KBM-7 (cell line): ENCODE measurements at places on chromosomes 5 and 9.

GRCh38 chr5:97355775-97356174, 172.7 kb upstream of the RIOK2 start:
- no peak for DNase-seq

DNA sequence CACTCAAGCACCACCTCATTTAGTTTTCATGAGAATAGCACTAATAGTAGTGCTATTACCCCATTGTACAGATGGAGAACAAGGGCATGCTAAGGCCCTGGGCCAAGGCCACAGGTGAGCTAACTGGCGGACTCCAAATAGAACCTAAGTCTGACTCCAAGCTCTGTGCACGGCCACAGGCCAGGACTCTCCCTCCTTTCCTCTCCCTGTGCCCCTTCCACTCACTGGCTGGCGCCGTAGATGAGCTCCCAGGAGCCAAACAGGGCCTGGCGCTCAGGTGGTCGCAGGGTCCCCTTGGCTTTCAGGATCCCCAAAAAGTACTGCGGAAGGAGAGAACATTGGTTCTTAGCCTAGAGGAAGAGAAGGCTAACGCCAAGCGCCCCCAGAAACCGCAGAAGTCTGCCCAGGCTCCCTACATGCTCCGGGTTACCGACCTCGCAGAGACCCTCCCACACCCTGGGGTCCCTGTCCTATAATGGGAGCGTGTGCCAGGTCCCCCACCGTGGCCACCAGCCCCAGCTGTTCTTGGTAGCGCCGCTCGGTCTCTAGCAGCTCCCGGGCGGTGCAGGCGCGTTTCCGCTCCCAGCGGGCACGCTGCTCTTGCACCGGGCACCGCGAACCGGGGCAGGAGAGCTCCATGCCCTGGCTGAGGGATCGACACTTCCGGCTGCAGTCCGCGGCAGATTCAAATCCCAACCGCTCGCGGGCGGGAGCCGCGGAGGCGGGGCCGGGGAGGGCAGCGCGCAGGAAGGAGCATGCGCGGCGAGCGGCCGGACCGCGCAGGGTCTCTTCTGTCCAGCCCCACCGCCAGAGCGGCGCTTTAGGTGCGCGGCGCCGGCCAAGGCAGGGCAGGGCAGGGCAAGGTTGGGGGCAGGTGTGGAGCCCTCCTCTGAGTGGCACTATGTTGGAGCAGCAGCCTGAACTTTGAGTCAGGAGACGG, at the start of gene ARHGEF39:
Gene ARHGEF39, minus strand, starts transcription at position 665 of the 940 bp plus-strand sequence. Its CDS starts 26 bp downstream, at position 639.
- DNase-seq = peak; percentile 88

DNA sequence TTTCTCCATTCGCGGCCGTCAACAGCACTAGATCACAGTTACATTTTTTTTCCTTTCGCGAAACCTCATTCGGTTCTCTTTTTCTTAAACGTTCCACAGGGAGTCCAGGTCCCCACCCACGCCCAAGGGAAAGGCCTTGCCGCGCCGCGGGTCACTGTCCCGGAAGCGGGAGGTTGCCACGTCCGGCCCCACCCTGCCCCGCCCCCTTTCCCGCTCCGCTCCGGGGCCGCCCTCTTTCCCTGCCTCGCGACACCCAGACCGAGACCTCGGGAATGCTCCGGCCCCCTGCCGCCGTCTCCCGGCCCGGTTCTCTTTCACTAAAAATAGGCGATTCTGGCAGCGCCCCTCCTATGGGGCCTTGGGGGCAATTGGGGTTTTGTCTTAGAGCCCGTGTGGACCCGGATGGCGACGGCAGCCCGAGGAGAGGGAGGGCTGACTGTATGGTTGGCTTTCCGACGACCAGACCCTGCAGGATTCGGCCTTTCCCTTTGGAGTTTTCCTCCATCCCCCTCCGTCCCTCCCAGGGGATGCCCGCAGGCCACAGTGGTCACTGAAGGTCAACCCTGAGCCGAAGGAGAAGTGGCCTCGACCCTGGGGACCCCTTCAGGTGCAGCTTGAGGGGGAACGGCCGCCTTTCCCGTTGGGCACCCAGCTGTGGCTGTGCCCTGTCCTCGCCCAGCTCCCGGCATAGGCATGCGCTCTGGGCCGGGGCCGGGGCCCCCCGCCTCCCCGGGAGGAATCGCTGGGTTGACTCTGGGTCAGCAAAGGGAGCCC, 2.8 kb upstream of the RACK1 start:
- peak; percentile 82 for DNase-seq

DNA sequence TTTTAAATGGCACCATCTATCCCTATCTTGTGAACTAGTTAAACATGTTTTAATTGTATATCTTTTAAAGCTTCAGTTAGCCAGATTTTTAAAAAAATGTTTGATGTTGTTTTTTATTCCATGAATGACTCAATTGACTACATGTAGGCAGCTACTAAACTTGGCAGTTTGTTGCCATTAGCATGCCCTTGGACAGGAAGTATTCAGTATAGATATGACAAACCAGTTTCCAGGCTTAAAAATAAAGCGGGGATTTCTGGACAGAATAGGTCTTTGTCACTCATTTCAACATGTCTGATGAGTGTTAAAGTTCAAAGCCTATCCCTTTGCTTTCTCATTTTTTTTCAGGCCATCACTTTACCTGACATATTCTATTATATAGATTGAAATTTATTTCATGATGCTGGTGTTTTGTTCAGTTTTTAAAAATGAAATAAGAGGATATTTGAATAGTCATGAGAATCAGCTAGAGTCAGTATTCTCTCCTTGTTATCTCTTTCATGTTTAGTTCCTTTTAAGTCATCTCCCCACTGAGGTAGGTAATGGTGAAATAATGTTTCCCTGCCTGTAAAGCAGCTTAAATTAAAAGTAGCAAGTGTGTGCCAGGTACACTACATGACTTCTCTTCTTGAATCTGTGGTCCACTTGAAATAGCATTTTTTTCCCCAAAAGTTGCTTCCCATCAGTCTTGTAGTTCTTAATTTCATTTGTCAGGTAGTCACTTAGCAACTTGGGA, 11.9 kb downstream of the TNFAIP8 start:
- DNase-seq = no peak

- DNase-seq = no peak
Measured at GRCh38 chr9:84450029-84450428, 109.5 kb upstream of the SLC28A3 start.

DNA sequence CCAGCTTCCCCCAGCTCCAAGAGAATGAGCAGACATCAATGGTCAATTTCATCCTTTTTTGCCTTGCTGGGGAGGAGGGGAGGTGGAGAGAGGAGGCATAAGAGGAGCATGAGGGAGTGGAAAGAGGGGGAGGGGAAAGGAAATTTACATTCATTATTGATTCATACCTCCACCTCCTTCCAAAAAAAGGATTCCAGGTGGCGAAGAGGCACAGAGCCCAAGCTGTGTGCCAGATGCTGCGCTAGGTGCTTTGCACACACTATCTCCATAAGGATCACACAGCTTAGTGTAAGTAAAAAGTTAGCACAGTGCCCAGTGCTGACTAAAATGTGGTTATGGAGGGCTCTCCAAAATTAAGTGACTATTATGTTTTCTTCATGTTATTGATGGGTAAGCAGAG, 11.0 kb downstream of the ASTN2 start:
- no peak for DNase-seq

GRCh38 chr9:109817846-109818472, 38.0 kb downstream of the PALM2AKAP2 start:
- peak; percentile 69 for DNase-seq

GRCh38 chr5:138969323-138970002, 94.3 kb upstream of the LRRTM2 start:
- DNase-seq = no peak

DNA sequence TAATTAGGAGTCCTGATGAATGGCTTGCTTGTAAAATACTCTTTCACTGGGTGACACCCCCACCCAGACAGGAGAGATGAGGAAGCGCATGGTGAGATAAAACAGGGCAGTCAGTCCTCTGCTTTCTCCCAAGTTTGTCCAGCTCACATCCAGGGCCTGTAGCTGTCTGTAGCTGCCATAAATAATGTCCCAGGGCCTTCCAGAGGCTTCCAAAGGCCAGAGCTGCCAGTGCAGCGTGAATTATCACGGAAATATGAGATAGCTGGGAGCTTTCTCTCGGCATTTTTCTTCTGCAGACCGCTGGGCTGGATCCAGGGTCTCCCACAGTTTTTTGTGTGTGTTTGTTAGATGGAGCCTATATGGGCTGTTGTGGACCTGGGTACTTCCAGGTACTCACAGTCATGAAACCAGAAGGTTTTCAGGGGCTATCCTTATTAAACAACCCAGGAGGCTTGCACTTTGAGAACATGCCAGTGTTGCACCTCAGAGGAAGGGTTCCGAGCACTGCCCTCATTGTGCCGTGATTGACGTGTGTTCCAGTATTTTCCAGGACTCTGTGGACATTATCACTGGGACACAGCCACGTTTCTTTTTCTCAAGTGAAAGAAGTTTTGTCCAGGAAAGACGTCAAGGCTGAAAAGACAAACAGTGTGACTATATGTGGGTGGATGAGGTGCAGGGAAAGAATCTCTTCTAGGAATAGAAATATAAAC, 117.5 kb downstream of the FGF1 start:
- no peak for DNase-seq

DNA sequence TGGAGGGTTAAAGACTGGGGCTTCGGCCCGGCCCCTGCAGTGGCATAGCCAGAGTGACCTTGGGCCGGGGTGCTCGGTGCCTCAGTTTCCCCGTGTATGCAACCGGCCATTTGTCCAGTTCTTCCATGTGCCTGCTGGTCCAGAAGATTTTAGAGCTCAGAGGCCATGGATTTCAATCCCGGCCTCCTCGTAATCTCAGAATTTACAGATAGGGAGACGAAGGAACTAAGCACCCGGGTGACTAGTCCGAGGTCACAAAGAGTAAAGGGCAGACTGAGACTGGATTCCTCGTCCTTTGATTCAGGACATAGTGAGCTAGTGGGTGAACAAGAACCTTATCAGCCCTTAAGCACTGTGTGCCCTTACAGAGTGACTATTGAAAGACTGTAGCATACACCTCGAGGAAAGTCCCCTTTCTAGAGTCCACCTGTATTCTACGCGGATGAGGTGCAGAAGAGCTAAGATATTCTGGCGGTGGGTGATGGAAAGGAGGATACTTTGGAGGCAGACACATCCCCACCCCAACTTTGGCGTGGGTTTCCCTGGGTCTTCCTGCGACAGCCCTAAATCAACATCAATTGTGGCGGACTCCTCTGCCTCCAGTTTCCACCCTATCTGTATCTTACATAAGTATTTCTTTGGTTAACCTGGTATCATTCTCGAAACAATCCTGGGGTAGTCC, 597 bp downstream of the SLC31A1 start:
- DNase-seq = no peak

DNA sequence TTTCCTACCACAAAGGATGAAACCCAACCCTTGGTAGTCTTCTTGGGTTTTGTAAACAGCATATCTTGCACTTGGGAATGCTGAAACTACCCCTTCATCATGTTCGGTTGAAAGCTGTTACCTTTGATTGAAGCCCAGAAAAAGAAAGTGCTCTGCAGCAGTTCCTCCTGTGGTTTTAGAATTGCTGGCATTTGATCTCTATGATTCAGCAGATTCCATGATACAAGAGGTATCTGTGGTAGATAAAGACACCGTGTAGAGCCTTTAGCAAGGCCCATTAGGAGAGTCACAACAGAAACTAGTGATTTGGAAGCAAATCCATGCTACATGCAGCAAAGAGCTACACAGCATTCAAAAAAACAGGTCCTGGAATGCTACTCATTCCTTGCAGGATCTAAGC, 557.0 kb downstream of the TLE1 start:
- DNase-seq = peak; percentile 14

- no peak for DNase-seq
Measured at GRCh38 chr9:83154821-83155220, 91.9 kb upstream of the RASEF start.

DNA sequence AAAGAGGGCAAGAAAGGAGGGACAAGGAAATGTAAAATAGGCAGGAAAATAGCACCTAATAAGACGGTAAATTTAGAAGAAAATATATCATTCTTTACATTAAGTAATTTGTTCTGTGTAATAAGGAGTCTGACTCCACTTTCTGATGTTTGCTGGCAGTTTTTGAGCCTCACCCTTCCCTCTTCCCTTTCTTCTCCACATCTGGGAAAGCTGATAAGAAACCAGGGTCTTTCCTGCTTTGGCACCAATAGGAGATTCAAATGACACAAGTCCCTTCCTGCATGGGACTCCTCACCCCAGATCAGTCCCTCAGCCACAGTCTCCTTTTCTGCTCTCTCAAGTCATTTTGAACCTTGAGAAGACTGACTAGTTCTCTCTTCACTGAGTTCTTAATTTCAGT, 31.2 kb upstream of the LECT2 start:
- DNase-seq = no peak

DNA sequence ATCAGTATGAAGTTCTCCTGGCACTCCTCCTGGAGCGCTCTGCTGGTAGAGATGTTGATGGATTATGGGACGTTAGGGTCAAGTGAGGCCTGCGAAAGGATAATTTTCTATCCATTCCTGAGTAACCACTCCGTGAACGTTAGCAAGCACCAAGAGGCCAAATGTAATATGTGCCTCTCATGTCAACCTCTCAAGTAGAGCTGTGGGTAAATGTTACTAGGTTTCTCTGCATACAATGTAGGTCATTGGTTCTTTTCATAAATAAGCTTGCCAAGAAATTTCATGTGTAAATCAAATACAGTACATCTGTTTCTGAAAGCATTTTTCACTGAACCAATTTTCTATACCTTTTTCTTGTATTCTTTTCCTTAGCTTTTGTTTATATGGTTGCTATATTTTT, 126.3 kb downstream of the KDM4C start:
- no peak for DNase-seq

- DNase-seq = no peak
Measured at GRCh38 chr5:51650824-51651223, 267.6 kb downstream of the ISL1 start.

- DNase-seq = no peak
Measured at GRCh38 chr9:130952065-130952762, 13.2 kb upstream of the FIBCD1 start.

GRCh38 chr9:126504977-126505455, 108.7 kb upstream of the LMX1B start:
- no peak for DNase-seq

DNA sequence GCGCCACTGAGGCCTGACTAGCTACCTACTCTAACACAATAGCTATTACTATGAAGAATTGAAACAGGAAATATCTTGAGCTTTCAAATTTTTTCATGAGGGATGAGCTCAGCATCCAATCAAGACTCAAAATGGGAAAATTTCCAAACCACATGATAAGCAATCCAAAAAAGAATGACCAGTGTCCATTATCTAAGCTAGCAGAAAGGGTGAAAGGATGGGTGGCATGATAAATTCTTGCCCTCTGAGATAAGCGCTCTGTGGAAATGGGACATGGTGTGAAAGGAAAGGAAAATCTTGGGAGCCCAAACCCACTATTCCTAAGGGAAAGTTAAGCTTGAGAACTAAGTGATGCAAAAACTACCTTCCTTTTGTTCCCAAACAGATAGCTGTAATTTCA, 170.2 kb upstream of the NREP start:
- no peak for DNase-seq

DNA sequence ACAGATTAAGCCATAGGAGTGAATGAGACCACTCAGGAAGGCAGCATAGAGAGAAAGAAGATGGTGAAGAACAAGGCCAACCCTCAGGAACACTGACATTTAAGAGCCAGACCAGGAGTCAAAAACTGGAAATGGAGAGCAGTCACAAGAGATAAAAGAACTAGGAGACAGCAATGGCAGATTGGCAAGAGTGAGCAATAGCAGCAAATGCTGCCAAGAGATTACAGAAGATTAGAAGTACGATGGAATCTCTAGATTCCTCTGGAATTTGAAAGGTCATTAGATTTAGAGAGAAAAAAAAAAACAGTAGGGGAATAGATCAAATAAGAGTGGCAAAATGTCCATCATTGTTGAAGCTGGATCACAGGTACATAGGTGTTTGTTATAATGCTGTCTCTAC, 73.4 kb upstream of the SLC44A1 start:
- no peak for DNase-seq

GRCh38 chr5:149301049-149301743, 29.5 kb downstream of the AFAP1L1 start:
- no peak for DNase-seq
